ENCODE measurements at places on chromosomes 12 and 14.

- DNase-seq, result no peak
Observed at GRCh38 chr14:101189962-101190560, 286.5 kb upstream of the RTL1 start.

GRCh38 chr14:34593740-34594375 lies 36.1 kb downstream of the SNX6 start:
- DNase-seq, result no peak

DNA sequence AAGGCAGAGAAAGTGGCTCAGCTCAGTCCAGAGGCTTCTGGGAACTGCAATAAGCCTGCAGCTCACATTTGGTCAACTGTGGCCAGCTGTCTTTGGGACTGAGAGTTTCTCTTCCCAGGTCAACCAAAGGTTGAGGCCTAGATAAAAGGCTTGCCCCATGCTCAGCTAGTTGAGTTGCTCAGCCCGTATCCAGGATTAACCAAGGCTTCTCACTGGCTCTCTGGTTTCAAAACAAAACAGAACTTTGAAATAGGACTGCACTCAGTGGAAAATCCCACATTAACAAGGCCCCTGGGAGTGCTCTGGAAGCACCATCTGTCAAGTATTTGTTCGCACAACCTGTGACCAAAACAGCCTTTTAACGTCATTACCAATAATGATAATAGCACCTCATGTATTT lies 40.3 kb upstream of the NUAK1 start:
- DNase-seq, result no peak

DNA sequence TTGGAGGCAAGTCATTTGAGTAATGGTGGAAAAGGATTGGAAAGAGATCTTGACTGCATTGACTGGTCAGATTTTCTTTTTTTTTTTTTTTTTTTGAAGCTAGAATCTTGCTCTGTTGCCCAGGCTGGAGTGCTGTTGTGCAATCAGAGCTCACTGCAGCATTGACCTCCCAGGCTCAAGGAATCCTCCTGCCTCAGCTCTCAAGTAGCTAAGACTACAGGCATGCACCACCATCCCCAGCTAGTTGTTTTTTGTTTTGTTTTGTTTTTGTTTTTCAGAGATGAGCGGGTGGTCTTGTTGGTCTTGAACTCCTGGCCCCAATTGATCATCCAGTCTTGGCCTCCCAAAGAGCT lies 30.9 kb upstream of the FAM222A start:
- DNase-seq, result no peak

GRCh38 chr12:5442251-5443006 lies 10.5 kb downstream of the NTF3 start:
- DNase-seq, result no peak

DNA sequence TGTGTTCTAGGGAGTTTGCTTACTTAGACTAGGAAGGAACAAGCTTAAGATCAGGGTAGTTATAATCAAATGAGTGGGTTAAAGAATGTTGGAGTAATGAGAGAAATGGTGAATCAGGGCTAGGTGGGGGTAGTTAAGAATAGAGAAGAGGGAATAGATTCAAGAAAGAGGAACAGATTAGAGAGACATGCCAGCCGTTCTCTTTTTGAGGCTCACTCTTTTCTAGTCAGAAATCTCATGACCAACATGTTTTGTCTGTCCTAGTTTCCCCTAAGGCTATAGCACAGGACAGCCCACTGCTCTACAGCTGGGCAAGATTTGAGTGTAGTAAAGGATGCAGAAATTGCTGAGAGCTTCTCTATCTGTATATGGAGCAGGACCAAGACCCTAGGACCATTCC lies 258.4 kb downstream of the AKAP6 start:
- no peak for DNase-seq

- DNase-seq, result no peak
Observed at GRCh38 chr14:61240206-61240605, 40.9 kb downstream of the TMEM30B start.

DNA sequence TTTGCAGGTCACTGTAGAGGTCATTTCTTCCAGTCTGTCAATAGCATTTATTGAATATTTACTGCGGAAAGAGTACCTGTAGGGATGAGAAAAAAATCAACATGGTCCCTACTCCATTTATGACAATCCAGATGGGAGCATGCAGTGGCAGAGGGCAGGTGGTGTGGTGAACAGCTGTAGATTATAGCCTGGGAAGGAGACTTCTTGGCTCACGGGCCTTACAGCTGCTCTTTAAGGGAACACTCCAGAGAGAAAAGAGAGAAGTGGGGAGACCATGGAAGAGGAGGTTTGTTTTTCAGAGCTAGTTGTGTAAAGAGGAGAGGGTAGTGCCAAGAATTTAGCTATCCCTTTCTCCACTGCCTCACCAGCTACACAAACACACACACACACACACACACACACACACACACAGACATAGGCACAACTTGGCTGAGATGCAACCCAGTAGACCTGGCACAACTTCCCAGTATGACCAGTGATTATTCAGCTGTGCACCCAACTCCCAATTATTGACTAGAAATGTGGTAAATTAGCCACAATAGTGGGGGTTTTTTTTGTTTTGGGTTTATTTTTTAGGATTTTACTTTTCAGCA lies 41.0 kb downstream of the GPHB5 start:
- no peak for DNase-seq

DNA sequence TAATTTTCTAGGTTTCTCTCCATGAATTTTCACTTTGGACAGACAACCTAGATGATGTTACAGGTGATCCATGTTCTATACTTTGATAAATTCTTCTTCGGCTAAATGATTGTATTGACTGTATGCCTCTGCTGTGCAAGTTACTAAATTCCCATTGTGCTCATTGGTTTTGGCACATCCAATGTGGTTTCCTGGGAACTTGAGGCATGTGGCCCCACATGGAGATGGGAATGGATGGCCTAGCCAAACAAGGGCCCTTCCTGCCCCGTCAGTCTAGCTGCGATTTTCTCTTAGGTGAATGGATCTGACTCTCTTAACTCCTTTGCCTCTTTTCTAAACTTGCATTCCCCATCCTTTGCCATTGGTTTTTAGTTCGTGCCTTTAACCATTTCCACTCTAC lies 186.2 kb downstream of the PELI2 start:
- DNase-seq, result no peak

DNA sequence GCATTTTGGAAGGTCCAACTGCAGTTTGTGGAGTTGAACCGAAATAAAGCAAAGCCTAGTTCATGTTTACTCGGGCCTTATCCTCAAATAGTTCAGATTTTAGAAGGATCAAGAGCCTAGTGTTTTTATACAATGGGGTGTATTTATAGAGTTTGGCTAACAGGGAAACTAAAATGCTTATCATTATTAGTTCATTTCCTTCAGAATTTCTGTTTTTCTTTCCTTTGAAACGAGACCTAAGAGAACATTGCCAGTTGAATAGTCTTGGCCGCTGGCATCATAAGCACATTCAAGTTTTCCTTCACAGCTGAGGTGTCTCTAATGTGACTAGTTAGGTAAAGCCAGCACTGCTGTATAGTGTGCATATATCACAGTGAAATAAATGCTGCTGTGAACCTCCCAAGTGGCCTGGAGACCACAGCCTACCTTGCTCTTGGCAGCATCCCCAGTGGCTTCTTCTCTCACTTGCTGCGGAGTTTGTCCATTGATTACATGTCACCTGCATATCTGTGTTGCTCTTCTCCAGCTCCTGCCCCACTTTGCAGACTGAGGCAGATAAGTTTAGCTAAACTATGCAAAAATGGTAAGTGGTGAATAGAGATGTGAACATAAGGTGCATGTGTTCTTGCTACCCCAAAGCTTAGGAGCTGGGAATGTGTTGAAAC lies 88.8 kb downstream of the ANO6 start:
- no peak for DNase-seq

DNA sequence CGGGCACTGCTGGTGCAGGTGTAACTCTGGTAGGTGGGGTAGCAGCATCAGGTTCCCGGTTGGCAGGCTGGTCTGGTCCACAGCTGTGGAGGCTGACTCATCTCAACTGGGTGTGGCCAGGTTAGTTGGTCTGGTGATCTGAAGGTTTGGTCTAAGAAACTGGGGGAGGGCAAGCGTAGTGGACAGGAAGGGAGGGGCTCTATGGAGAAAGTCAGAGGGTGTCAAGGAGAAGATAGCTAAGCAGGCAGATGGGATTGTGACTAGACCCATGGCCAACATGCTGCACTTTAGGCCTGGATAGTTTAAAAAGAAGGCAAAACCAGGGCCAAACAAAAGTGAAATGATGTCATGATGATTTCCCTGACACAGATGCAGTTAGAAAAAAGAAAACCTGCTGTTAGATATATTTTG lies 7.9 kb downstream of the TRIM9 start:
- DNase-seq, result no peak

GRCh38 chr12:52003591-52003990 lies 3.2 kb upstream of the TAMALIN start:
- no peak for DNase-seq

GRCh38 chr14:39023939-39024871 lies 78.8 kb downstream of the SEC23A start:
- DNase-seq, result no peak

Measured in stimulated activated CD8-positive, alpha-beta memory T cell treated with anti-CD3 and anti-CD28 coated beads, Interleukin-15, amount 100 ng/mL, for 24 hours (primary cell).